ENCODE measurements at places on chromosomes 6 and 20. TPM values are rescaled to one million over a fixed set of nuclear protein-coding genes. Genes with fewer than 3 reads are reported as not detected.

DNA sequence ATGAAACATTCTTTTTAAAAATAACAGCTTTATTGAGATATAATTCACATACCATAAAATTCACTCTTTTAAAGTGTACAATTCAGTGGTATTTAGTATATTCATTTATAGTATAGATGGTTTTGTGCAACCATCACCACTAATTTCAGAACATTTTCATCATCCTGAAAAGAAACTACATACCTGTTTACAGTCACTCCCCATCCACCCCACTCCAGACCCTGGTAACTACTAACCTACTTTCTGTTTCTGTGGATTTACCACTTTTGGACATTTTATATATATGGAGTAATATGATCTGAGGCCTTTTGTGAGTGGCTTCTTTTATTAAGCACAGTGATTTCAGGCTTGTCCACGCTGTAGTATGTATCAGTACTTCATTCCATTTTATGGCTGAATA, 2.5 kb upstream of the TMEM217 start:
- DNase-seq: no peak

DNA sequence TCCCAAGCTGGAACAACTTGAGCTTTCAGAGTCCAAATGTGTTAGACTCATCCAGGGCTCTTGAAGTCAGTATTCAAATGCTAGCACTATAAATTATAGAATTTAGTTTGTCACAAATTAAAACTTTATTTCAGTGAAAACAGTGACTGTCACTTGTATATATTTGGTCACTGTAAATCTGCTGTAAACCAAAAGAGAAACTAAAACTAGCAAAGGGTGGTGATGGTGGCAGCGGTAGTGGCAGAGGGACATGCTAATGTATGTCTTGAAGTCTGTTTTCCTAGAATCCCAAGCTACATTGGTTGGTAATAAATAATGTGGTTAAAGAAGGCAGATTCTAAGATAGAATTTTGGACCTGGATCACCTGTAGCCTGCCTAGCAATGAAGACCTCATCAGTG, 140.4 kb upstream of the CENPW start:
- no peak for DNase-seq

DNA sequence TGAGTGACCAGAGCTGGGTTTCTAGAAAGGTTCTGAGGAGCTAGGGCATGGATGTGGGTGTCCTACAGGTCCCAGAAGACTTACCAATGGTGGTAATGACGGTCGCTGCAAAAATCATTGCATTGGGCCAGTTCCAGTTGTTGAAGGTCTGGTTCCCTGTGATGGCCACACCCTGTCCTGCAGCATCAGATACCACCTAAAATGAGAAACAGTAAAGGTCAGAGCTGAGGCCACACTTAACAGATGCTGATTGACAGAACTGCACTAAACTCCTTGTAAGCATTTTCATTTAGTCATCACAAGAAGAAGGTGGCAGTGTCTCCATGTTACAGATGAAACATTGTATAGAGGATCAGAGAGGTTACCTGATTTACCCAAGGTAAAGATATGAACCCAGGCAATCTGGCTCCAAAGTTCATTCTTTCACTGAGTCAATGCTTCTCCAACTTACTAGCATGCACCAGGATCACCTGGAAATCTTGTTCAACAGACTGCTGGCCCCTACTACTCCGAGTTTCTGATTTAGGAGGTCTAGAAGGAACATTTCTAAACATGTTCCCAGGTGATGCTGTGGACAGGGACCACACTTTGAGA, 33.4 kb downstream of the KCNK5 start:
- DNase-seq: no peak

GRCh38 chr6:127963495-127963894, 62.6 kb upstream of the THEMIS start:
- no peak for DNase-seq

- DNase-seq: no peak
Measured at GRCh38 chr6:108710551-108710950, 137.7 kb upstream of the ARMC2 start.

- DNase-seq: no peak
Measured at GRCh38 chr6:27777614-27778355, 134.4 kb downstream of the OR2B2 start.

DNA sequence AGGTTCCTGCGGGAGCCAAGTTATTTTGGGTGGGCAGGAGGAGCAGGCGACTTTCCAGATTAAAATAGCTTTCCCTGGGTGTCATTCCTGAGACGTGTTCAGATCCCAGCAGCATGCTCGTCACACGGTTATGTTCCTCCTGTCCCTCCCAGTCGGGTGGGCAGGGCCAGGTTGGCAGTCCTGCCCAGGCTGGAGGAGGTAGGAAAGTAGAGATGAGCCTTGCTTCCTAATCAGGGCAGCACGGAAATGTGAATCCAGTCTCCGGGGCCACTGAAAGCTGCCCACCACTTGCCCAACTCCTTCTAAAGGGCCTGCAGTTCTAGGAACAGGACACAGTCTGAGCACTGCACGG, 137.0 kb downstream of the MRPL14 start:
- no peak for DNase-seq

GRCh38 chr6:166603043-166603690, 16.7 kb upstream of the RAMACL start:
- no peak for DNase-seq

DNA sequence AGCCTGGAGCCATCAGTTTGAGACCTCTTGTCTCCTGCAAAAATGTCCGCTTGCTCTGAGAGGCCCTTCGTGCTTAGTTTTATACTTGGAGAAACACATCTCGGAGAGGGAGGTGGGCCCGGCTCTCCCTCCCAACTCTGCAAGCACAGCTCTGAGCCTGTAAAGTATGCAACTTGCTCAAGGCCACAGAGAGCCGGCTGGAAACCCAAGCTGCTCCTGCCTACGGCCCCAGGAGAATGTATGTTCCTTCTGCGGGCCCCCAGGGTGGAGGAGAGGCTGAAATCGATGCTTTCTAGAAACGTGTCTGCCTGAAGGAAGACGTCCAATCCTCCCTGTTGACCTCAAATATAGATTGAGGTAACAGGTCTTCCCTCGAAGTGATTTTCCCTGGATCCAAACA, 205.4 kb downstream of the PREX1 start:
- no peak for DNase-seq

- no peak for DNase-seq
Measured at GRCh38 chr6:24270011-24270410, 87.8 kb downstream of the DCDC2 start.

DNA sequence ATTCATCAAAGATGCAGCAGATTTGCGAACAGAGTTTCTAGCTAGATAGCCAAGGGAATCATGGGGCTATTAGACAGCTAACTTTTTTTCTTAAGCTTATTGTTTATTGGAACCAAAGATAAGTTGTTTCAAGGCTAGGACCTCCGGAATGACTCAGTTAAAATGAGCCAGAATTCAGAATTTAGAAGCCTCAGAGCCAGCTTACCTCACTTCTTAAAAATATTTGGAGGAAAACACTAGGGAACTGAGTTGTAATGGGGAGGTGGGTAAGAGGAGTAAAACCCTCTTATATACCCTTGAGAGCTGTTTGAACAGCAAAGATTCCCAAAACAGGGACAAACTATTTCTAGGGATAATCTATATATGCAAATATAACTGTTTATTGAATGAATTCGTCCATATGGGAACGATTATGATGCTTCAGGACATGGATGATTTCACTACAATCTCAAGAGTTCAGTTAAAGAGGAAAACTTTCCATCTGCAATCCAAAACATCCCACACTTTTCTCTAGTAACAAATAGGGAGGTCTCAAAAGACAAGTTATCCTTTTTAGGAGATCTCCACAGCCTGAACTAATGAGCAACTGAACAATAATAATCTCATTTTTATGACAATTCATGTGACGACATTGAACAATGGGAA, 12.6 kb upstream of the CARMIL1 start:
- no peak for DNase-seq

- no peak for DNase-seq
Measured at GRCh38 chr20:41182296-41183212, 45.2 kb downstream of the PLCG1 start.

GRCh38 chr6:170110201-170111140, 180.4 kb downstream of the DLL1 start:
- DNase-seq: no peak

GRCh38 chr6:111267764-111268333, 180.5 kb downstream of the SLC16A10 start:
- DNase-seq: no peak

GRCh38 chr6:118748311-118749062, 97.1 kb upstream of the CEP85L start:
- DNase-seq: no peak

- DNase-seq: no peak
Measured at GRCh38 chr6:86724695-86725094, 212.6 kb upstream of the HTR1E start.

DNA sequence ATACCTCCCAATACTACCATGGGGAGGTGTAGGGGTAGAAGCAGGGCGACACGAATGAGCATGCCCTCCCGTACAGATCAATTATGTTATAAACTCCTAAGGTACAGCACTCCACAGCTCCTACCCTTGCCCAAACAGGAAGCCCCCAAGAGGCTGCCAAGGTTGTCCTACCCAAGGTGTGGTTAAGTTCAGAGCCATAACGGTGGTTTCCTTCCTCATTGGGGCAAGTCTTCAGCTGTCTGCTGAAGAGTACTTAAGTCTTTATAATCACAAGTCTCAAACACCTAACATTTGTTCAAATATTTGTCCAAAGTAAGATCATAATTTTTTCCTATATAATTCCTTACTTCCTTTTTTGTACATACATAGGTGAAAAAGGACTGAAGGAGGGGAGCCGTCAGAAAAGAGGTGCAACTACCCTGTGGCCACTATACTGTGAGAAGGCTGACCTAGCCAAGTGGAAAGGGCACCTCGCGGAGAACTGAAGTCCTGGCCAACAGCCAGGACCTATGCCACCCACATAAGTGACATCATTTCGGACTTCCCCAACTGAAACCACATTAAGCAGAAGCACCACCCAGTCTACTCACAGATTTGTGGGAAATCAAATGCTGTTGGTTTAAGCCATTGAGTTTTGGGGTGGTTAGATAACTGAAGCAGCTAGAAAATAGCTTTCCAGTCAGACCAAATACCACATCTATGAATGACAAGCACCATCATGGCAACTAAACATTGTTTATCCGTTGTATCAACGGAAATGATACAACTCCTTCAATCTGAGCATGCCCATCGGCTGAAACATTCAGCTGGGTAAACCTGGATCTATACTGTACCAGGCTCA, 2.9 kb upstream of the RAB22A start:
- DNase-seq: no peak

GRCh38 chr6:130520801-130521200, 155.0 kb downstream of the TMEM200A start:
- DNase-seq: no peak

DNA sequence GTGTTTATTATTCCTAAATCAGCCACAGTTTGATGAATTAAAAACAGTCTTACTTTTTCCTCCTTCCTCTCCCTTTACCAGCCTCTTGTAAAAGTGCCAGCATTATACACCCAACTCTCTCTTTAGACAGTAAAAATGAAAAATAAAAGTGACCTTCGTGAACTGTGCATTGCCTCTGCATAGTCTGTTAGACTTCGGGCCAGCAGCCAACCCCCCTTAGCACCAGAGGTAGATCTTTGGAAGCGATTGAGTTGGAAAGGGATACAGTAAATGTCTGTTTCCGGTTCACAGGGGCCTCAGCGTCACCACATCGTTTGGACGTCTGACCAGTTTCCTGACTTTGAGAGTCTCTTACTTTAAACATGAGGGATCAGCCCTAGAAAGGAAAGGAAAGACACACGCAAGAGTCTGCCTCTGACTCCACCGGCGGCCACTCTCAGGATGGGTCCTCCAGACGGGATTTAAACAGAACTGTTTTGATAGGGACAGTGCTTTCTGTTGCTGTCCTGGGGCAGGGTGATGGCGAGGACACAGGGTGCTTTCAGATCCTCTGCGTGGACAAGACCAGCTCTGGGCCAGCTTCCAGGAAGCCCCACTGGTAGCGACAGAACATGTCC, 206.6 kb upstream of the PREP start:
- no peak for DNase-seq

GRCh38 chr6:149963212-149963461, 606 bp upstream of the ULBP1 start:
- no peak for DNase-seq

The COX4I2 gene
- total RNA-seq: 5.3 TPM

The TCF21 gene
- not detected for total RNA-seq

The FYN gene
- 44.8 TPM for total RNA-seq

The CRIP3 gene
- 1.9 TPM for total RNA-seq

The AKAP12 gene
- 127 TPM for total RNA-seq

The DNAH8 gene
- total RNA-seq: under 0.01 TPM
